ENCODE measurements at places on chromosomes 1 and 21. TPM values are rescaled to one million over a fixed set of nuclear protein-coding genes. Genes with fewer than 3 reads are reported as not detected.

HCRTR1 gene
- not detected for total RNA-seq

GRCh38 chr1:156012051-156012817 lies 8.5 kb downstream of the SSR2 start:
- H3K36me3 ChIP-seq = peaks cover 94% of the 10 kb centered on the region
- H3K27ac ChIP-seq = no peak overlapping the region
- DNase-seq = no peak
- no peaks in the 10 kb centered on the region for H3K27me3 ChIP-seq
- peaks cover 10% of the 10 kb centered on the region for H3K4me1 ChIP-seq

DNA sequence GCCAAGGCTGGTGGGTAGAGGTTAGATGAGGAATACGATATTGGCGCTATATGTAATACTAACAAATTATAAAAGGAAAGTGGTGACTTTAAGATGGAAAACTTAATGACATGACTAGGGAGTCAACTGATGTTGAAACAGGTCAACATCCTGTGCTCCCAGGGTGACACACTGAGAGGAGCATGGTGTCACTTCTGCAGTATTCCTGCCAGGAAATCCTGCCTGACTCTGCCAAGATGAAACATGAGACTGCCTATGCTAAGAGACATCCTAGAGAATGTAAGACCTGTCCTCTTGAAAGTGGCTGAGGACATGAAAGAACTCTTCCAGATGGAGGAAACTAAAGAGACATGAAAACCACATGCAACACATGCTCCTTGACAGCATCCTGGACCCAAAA lies 65.0 kb upstream of the KCND3 start:
- H3K4me3 ChIP-seq = no peak overlapping the region

GRCh38 chr1:93611668-93612067 lies 70.0 kb downstream of the BCAR3 start:
- H3K4me3 ChIP-seq = no peak overlapping the region
- peaks cover 21% of the 10 kb centered on the region for H3K4me1 ChIP-seq
- no peak overlapping the region for H3K27ac ChIP-seq
- no peak for DNase-seq

DNA sequence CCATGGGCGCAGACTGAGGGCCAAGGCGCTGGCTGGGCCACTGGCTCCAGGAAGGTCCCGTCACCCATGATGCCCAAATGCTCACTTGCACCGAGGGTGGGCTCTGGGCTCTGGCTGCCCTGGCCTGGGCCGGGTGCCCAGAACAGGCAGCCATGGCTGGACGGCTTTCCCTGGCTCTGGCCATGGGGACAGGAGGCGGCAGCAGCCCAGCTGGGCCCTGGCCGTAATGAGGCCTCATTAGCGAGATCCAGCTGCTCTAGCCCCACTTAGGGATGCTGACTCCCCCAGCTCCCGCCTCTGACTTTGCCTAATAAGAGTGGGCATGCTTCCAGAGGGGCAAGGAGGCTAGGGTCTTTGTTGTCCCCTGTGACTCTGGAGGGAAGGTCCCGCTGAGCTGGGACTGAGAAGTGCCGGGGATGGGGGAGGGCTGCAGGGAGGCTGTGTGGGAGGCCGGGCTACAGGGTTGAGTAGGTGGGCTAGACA lies 11.8 kb downstream of the SLC6A9 start:
- no peak overlapping the region for H3K4me3 ChIP-seq
- DNase-seq = no peak
- no peaks in the 10 kb centered on the region for H3K27me3 ChIP-seq
- H3K36me3 ChIP-seq = no peaks in the 10 kb centered on the region
- H3K4me1 ChIP-seq = peaks cover 2% of the 10 kb centered on the region
- H3K27ac ChIP-seq = no peak overlapping the region

DCST2 gene
- 0.60 TPM for total RNA-seq

DNA sequence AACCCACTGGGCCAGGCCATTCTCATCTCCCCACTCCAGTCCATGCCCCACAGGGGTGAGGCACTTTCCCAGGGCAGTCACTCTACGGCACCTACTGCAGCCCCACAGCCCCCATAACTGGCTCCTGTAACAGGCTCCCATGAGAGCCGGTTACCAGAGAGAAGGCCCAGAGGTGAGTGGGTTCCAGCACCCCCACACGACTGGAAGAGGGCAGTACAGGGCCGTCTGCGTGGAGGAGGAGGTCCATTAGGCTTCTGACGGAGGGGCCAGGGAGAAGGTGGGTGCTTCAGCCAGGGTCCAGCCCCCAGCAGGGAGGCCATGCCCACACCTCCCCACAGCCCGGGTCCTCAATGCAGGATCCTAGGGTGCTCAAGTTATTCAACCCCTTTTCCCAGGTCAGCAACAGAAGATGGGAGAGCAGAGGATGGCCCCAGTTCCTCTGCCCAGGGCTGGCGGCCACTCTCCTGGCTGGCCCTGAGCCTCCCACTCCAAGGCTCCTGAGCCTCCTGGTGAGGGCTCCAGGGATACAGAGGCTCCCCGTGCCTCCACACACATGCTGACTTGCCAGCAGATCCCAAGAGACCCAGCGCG lies 1.6 kb downstream of the ACAP3 start:
- H3K27me3 ChIP-seq = no peaks in the 10 kb centered on the region
- H3K4me3 ChIP-seq = peak overlapping the region; percentile 82
- peak overlapping the region; percentile 77 for H3K27ac ChIP-seq
- no peaks in the 10 kb centered on the region for H3K36me3 ChIP-seq
- peaks cover 60% of the 10 kb centered on the region for H3K4me1 ChIP-seq
- DNase-seq = no peak

DNA sequence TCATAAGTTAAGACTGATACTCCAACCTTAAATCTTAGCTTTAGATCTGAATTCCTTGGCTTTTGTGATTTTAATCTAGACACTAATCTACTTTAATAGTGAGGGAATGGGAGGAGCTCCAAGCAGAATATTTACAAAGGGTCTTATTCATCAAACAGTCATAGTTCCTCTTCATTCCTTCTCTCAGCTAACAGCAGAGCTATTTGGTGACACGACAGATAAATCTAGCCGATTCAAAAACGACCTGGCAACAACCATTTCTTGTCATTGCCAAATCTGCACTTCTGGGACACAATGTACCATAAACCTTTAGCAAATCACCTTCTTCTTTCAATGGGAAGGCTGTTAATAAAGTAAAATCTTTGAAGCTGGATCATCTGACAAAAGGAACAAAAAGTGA lies 52.8 kb upstream of the FOXD3 start:
- no peaks in the 10 kb centered on the region for H3K4me1 ChIP-seq
- no peak overlapping the region for H3K27ac ChIP-seq
- H3K4me3 ChIP-seq = no peak overlapping the region
- H3K27me3 ChIP-seq = no peaks in the 10 kb centered on the region
- DNase-seq = no peak

FAM167B gene
- total RNA-seq = not detected

DNA sequence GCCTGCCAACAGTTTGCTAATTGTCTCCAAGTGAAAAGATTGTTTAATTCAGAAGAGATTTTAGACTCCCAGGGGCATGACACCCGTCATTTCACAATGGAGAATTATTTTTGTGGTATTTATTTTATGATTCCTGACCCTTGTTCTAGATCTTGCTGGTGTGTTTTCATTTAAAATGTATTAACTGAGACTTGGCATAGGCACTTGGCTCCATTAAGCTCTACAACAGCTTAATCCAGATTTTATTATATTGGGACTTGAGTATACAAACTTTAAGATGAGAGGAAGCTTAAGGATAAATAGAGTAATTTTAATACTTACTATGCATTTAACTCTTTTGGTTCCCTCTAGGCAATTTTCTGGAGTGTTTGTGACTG lies 101.3 kb upstream of the KCNE2 start:
- no peak overlapping the region for H3K4me3 ChIP-seq
- DNase-seq = no peak
- no peaks in the 10 kb centered on the region for H3K4me1 ChIP-seq
- H3K27ac ChIP-seq = no peak overlapping the region
- no peaks in the 10 kb centered on the region for H3K27me3 ChIP-seq

DNA sequence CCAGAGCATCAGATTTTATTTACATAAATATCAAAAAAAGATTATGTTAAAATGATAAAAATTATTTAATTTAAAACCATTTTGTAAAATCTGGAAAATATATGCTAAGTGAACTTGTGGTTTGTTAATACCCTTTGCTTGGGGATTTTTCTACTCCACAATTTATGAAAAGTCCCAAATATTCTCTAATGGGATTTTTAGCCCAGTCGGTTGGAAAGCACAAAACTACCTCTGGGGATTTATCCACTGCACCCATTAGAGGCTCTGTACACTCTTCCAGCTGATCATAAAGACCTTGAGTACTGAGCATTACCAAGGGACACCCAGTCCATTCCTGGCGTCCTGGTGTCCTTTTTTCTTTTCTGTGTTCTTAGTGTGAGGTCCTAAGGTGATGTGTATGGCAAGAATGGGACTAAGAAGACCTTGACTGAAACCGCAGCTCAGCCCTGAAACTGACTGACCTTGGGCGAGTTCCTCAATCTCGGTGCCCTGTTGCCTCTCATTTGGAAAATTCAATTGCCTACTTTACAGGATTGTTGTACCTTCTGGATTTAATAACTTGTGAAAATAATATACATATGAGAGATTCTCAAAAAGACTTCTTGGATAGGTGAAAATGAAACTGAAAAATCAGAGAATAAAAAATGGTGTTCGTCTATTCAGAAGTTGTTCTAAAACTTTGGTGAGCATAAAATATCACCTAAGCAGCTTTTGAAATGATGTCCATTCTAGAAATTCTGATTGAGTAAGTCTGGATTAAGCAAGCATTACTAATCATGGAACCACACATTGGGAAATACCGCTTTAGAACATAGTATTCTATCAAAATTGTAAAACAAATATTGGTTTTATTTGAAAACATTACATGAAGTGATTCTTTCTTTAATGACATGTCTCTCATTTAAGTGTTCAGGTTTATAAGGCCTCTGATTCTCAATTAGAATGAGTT lies 21.5 kb upstream of the SAMSN1 start:
- no peaks in the 10 kb centered on the region for H3K36me3 ChIP-seq
- no peaks in the 10 kb centered on the region for H3K4me1 ChIP-seq
- no peak overlapping the region for H3K27ac ChIP-seq
- no peaks in the 10 kb centered on the region for H3K27me3 ChIP-seq
- H3K4me3 ChIP-seq = no peak overlapping the region

GRCh38 chr1:110383251-110383990 lies 7.4 kb downstream of the SLC16A4 start:
- no peak overlapping the region for H3K27ac ChIP-seq
- H3K27me3 ChIP-seq = no peaks in the 10 kb centered on the region
- no peak for DNase-seq
- H3K4me3 ChIP-seq = no peak overlapping the region
- peaks cover 7% of the 10 kb centered on the region for H3K36me3 ChIP-seq

GRCh38 chr1:100455478-100456072 lies 82.4 kb upstream of the GPR88 start:
- H3K36me3 ChIP-seq = no peaks in the 10 kb centered on the region
- peaks cover 17% of the 10 kb centered on the region for H3K4me1 ChIP-seq
- no peaks in the 10 kb centered on the region for H3K27me3 ChIP-seq
- no peak for DNase-seq
- no peak overlapping the region for H3K27ac ChIP-seq
- no peak overlapping the region for H3K4me3 ChIP-seq

DNA sequence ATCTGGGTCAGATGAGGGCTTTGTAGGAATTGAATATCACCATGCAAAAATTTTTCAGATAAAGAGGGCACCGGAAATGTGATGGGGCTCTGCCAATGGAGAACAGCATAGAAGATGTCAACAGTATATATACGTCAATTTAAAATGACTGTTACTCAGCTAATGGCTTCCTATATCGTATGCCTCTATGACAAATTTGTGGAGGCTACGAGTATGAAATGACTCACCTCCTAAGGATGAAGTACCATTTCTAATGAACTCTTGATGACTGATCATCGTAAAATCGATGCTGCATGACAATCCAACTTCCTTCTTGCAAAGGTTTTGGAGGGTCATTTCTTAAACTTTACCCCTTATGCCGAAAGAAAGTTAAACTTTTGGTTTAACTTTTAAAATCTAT lies 450.3 kb upstream of the ZP4 start:
- H3K4me3 ChIP-seq = no peak overlapping the region
- H3K27ac ChIP-seq = no peak overlapping the region
- no peaks in the 10 kb centered on the region for H3K27me3 ChIP-seq
- H3K4me1 ChIP-seq = no peaks in the 10 kb centered on the region
- no peaks in the 10 kb centered on the region for H3K36me3 ChIP-seq

MRPL37 gene
- total RNA-seq = 44.1 TPM

SPRR2F gene
- total RNA-seq = not detected

- no peak overlapping the region for H3K27ac ChIP-seq
- DNase-seq = no peak
- no peaks in the 10 kb centered on the region for H3K27me3 ChIP-seq
Measured at GRCh38 chr21:25324666-25325065, 282.6 kb downstream of the MRPL39 start.

DNA sequence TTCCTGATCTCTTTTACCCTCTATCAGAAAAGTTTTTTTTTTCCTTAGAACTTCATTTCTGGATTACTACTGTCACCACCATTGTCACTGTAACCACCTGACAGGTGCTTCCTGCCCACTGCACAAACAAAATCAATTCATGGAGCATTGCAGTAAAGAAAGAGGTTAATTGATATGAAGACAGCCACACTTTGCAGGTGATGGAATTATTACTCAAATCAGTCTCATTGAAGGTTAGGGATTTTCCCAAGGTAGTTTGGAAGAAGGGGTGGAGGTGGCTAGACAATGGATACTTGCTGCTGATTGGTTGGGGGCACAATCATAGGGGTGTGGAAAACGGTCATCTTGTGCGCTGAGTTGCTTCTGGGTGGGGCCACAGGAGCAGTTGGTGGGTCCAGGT lies 230.8 kb upstream of the CACYBP start:
- H3K36me3 ChIP-seq = no peaks in the 10 kb centered on the region
- H3K27ac ChIP-seq = no peak overlapping the region
- H3K4me3 ChIP-seq = no peak overlapping the region
- DNase-seq = no peak
- H3K4me1 ChIP-seq = peaks cover 5% of the 10 kb centered on the region

DNA sequence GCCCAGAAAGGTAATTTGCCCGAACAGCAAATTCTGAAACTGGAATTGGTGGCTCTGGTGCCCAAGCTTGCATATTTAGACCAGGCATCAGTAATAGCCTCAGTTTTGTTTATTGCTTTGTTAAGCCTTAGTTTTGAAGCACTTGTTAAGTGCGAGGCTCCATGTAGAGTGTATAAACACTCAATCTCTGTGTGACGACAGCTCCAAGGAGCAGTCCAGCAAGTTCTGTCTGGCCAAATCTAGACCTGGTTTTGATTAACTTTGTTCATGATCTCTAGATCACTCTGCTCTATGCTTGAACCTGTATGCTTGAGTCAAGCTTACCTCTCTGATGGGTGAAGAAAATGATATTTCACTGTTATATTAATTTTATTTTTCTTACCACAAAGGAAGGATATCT lies 37.4 kb downstream of the DOP1B start:
- H3K27me3 ChIP-seq = no peaks in the 10 kb centered on the region
- H3K4me1 ChIP-seq = peaks cover 6% of the 10 kb centered on the region
- DNase-seq = no peak
- no peaks in the 10 kb centered on the region for H3K36me3 ChIP-seq
- no peak overlapping the region for H3K4me3 ChIP-seq

- H3K4me1 ChIP-seq = peaks cover 28% of the 10 kb centered on the region
- no peaks in the 10 kb centered on the region for H3K27me3 ChIP-seq
- peak overlapping the region; percentile 90 for H3K27ac ChIP-seq
- DNase-seq = no peak
- H3K36me3 ChIP-seq = no peaks in the 10 kb centered on the region
Measured at GRCh38 chr1:18932387-18932786, 24.1 kb downstream of the IFFO2 start.
